ENCODE measurements at places on chromosomes 3 and 15. TPM values are rescaled to one million over a fixed set of nuclear protein-coding genes. Genes with fewer than 3 reads are reported as not detected.
A peak's percentile ranks its signal among the peaks of the same experiment; 100 is the strongest.

GRCh38 chr15:57122080-57122840, 203.8 kb downstream of the TCF12 start:
- no peak overlapping the region for H3K27ac ChIP-seq
- no peak overlapping the region for H3K4me3 ChIP-seq
- no peak for DNase-seq
- peaks cover 2% of the 10 kb centered on the region for H3K36me3 ChIP-seq

GRCh38 chr3:155739154-155739553, 5.7 kb downstream of the PLCH1 start:
- H3K36me3 ChIP-seq = no peaks in the 10 kb centered on the region
- peaks cover 15% of the 10 kb centered on the region for H3K4me1 ChIP-seq
- H3K27ac ChIP-seq = no peak overlapping the region
- H3K27me3 ChIP-seq = no peaks in the 10 kb centered on the region
- no peak for DNase-seq

- H3K4me1 ChIP-seq = peaks cover 11% of the 10 kb centered on the region
- H3K36me3 ChIP-seq = no peaks in the 10 kb centered on the region
- no peak overlapping the region for H3K27ac ChIP-seq
- H3K4me3 ChIP-seq = no peak overlapping the region
- no peaks in the 10 kb centered on the region for H3K27me3 ChIP-seq
Observed at GRCh38 chr15:70204652-70205051, 106.9 kb upstream of the TLE3 start.

GRCh38 chr3:5017925-5018531, 38.8 kb downstream of the BHLHE40 start:
- H3K27ac ChIP-seq = peak overlapping the region; percentile 37
- H3K27me3 ChIP-seq = peaks cover 3% of the 10 kb centered on the region
- H3K4me3 ChIP-seq = no peak overlapping the region
- H3K36me3 ChIP-seq = no peaks in the 10 kb centered on the region
- no peak for DNase-seq

- H3K4me3 ChIP-seq = no peak overlapping the region
- H3K36me3 ChIP-seq = no peaks in the 10 kb centered on the region
- peaks cover 3% of the 10 kb centered on the region for H3K4me1 ChIP-seq
- no peaks in the 10 kb centered on the region for H3K27me3 ChIP-seq
- H3K27ac ChIP-seq = no peak overlapping the region
Observed at GRCh38 chr3:25493246-25493645, 65.2 kb downstream of the RARB start.

Gene TFRC
- 91.4 TPM for total RNA-seq

Gene C3orf85
- total RNA-seq = not detected

Gene ZNF774
- total RNA-seq = 5.3 TPM

Gene TRPM1
- 0.72 TPM for total RNA-seq

Gene SLC2A2
- 0.28 TPM for total RNA-seq

DNA sequence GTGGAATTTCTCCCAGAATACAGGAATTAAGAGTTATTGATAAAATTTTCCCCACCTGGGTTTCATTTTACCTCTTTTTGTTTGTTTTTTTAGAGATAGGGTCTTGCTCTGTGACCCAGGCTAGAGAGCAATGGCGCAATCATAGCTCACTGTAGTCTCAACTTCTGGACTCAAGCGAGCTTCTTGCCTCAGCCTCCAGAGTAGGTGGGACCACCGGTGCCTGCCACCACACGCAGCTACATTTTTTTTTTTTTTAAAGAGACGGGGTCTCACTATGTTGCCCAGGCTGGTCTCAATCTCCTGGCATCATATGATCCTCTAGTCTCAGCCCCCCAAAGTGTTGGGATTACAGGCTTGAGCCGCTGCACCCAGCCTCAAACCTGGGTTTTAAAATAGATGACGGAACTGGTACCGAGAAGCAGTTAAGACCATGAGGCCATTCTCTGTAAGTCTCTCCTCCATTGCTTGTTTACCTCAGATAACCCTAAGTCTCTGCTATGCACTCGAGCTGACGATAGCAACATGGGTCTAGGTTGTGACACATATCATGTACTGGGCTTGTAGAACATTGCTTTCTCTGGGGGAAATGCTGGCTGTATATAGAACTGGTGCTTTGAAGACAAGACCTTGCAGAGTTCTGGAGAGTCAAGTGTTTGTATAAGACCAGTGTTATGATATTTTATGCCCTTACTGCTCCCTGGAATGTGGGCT, 16.4 kb downstream of the ETV5 start:
- no peak overlapping the region for H3K27ac ChIP-seq
- no peaks in the 10 kb centered on the region for H3K36me3 ChIP-seq
- no peaks in the 10 kb centered on the region for H3K27me3 ChIP-seq

GRCh38 chr3:21734746-21735145, 16.3 kb downstream of the ZNF385D start:
- H3K36me3 ChIP-seq = no peaks in the 10 kb centered on the region
- H3K4me3 ChIP-seq = no peak overlapping the region
- H3K27me3 ChIP-seq = no peaks in the 10 kb centered on the region
- no peaks in the 10 kb centered on the region for H3K4me1 ChIP-seq

GRCh38 chr3:45011756-45012508, 14.2 kb upstream of the CLEC3B start:
- H3K4me1 ChIP-seq = no peaks in the 10 kb centered on the region
- H3K27me3 ChIP-seq = no peaks in the 10 kb centered on the region
- H3K36me3 ChIP-seq = peaks cover 24% of the 10 kb centered on the region
- DNase-seq = no peak

GRCh38 chr3:11236588-11237461, 35.4 kb upstream of the ATG7 start:
- H3K36me3 ChIP-seq = no peaks in the 10 kb centered on the region
- H3K4me1 ChIP-seq = peaks cover 7% of the 10 kb centered on the region
- DNase-seq = no peak
- no peak overlapping the region for H3K27ac ChIP-seq
- H3K27me3 ChIP-seq = no peaks in the 10 kb centered on the region
- no peak overlapping the region for H3K4me3 ChIP-seq

- H3K27me3 ChIP-seq = no peaks in the 10 kb centered on the region
- H3K4me3 ChIP-seq = no peak overlapping the region
- peaks cover 26% of the 10 kb centered on the region for H3K4me1 ChIP-seq
- no peak overlapping the region for H3K27ac ChIP-seq
Observed at GRCh38 chr15:99475754-99476412, 89.9 kb upstream of the MEF2A start.

DNA sequence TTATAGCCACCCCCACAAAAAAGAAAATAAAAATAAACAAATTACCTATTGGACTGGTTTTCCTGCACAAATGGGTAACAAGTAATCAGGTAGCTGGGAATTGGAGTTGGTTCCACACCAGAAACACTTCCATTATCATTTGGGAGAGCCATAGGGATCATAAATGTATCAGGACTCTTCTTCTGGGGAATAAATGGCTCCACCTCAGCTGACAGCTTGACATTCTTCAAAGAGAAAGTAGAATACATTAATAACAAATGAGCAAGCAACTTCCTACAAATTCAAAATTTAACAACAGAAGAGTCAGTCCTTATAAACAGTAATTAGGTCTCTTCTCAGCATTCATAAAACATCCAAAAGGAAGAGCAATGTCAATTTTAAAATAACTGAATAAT, 8.7 kb downstream of the SECISBP2L start:
- H3K27ac ChIP-seq = no peak overlapping the region
- DNase-seq = no peak
- H3K36me3 ChIP-seq = peaks cover 4% of the 10 kb centered on the region

DNA sequence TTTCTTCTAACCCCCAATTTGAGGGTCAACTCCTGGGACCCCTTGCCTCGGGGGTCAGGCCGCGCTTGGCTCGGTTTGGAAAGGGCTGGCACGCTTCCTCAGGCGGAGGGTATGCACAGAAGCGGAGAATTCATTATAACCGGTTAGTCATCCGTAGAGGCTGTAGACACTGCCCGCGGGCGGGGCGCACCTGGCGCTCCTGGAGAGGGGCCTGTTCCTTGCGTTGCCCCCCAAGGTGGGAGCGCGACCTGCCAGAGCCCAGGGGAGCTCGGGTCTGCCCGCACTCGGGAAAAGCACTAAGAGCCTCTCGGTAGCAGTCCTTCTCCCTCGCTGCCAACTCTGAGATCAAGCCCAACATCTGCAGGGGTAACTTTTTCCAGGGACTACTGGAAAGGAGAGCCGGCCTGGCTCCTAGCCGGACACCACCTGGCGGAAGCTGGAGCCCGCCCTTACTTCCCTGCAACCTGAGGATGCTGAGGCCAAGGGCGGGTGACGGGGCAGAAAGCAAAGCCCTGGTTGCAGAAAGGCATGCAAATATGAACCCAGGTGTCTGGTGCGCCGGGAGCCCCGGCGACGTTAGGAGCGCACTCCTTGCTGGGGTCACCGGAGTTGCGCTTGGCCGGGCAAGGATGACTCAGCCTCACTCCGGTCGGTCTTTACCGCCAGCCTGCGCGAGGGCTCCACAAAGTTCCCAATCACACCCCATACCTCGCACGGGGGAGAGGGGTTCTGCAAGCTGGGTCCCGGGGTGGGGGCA, 1.5 kb upstream of the CACNA2D3 start:
- no peak overlapping the region for H3K27ac ChIP-seq
- DNase-seq = no peak
- H3K27me3 ChIP-seq = peaks cover 56% of the 10 kb centered on the region
- H3K36me3 ChIP-seq = no peaks in the 10 kb centered on the region

Gene MASP1
- total RNA-seq = 24.3 TPM

DNA sequence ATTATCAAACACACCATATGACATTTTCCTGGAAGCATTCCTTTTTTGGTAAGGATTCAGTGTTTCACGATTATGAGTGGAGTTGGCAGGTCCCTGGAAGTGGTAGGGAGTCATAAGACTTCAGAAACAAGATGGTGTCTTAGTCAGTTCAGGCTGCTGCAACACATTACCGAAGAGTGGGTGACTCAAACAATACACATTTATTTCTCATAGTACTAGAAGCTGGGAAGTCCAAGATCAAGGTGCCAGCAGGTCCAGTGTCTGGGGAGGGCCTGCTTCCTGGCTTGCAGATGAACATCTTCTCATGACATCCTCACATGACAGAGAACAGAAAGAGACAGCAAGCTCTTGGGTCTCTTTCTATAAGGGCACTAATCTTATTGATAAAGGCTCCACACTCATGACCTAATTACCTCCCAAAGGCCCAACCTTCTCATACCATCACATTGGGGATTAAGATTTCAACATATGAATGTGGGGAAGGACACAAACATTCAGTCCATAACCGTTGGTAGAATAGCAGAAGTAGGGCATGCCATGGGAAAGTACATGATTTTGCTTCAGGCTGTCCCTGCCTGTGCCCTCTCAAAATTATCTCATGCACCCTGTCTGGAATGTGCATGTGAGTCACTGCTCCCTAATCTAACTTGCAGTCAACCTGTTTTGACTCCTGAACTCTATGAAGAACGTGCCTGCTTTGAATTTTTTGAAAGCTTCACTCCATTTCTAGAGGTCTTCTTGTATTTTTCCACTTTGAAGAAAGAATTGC, 72.5 kb downstream of the GTPBP8 start:
- H3K4me1 ChIP-seq = no peaks in the 10 kb centered on the region
- H3K36me3 ChIP-seq = no peaks in the 10 kb centered on the region
- no peak overlapping the region for H3K4me3 ChIP-seq
- DNase-seq = no peak
- no peak overlapping the region for H3K27ac ChIP-seq

DNA sequence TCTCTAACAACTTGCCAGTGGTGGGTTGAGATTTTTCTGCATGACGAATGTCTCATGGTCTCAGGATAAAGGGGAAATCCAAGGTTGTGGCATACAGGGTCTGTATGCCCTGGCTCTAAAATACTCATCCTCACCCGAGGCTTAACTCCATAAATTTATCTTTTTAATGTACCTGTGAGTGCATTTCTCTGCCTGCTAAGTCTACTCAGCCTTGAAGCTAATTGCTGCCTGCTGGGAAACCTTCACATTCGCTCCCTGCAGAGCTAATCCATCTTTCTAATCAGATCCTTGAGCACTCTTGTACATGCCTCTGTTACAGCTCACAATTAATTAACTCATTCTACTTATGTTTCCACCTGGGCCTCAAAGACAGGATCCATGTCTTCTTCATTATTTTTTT, 93.8 kb downstream of the CMSS1 start:
- H3K27ac ChIP-seq = no peak overlapping the region
- peak; percentile 94 for DNase-seq
- no peaks in the 10 kb centered on the region for H3K36me3 ChIP-seq
- no peak overlapping the region for H3K4me3 ChIP-seq
- H3K4me1 ChIP-seq = no peaks in the 10 kb centered on the region

GRCh38 chr15:70646169-70646568, 117.2 kb downstream of the UACA start:
- no peaks in the 10 kb centered on the region for H3K27me3 ChIP-seq
- H3K36me3 ChIP-seq = no peaks in the 10 kb centered on the region
- no peak overlapping the region for H3K4me3 ChIP-seq
- H3K27ac ChIP-seq = no peak overlapping the region
- no peaks in the 10 kb centered on the region for H3K4me1 ChIP-seq

Gene GP5
- 0.33 TPM for total RNA-seq

Gene HTR3E
- total RNA-seq = not detected

Gene STRIT1
- 0.59 TPM for total RNA-seq

GRCh38 chr3:43770426-43771103, 79.8 kb downstream of the ABHD5 start:
- peaks cover 37% of the 10 kb centered on the region for H3K4me1 ChIP-seq
- no peaks in the 10 kb centered on the region for H3K36me3 ChIP-seq
- H3K27ac ChIP-seq = no peak overlapping the region
- no peak for DNase-seq

DNA sequence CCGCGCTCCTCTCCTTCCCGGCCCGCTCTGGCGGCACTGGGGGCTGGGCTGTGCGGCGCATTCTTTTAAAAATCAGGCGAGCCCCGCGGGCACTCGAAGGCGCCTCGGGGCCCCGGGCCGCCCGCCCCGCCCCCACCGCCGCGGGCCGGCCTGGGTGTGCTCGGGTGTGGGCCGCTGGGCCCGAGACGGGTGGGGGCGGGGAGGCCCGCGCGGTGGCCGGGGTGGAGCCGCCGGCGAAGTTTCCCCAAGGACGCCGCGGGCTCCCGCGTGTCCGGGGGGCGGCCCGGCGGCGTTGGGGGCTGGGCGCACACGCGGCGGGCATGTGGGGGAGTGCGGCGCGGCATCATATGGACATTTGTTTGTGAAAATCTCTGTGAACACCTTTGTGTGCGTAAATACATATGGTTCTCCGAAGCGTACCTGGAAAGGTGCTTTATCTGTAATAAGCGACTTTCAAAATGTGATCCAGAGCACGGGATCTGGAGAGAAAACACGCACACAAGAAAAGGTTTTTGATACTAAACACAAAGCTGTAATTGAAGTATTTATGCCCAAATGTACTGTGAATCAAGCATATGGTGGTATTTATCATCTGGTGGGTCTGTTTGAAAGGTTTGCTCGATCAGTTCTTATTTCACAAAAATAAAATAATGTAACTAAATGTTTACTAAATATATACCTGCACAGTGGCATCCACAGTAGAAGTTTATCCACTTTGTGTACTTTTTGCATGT, 612 bp upstream of the TBL1XR1 start:
- H3K4me1 ChIP-seq = peaks cover 6% of the 10 kb centered on the region
- H3K4me3 ChIP-seq = peak overlapping the region; percentile 50
- peak overlapping the region; percentile 41 for H3K27ac ChIP-seq

DNA sequence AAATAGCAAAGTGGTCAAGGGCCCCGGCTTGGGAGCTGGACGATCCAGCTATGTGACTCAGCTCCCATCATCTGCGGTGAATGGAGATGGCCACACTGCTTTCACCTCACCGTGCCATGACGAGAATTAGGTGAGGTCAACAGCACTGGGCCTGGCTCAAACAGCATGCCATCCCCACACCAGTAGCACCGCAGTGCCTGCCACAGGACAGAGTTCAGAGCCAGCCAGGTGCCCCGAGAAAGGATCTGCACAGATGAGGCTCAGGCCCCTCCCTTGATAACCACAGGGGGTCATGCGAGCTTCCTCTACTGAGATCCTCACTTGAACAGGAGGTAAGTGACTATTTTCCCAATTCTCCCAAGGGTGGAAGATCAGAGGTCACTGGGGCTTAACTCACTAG, 29.4 kb downstream of the ZXDC start:
- H3K4me3 ChIP-seq = no peak overlapping the region
- peaks cover 44% of the 10 kb centered on the region for H3K36me3 ChIP-seq
- no peaks in the 10 kb centered on the region for H3K27me3 ChIP-seq
- peaks cover 2% of the 10 kb centered on the region for H3K4me1 ChIP-seq
- H3K27ac ChIP-seq = no peak overlapping the region
